A549 treated with GW870086 at 1 μM for 4 hours (cell line): ENCODE measurements at places on chromosomes 6 and 20. TPM values are rescaled to one million over a fixed set of nuclear protein-coding genes. Genes with fewer than 3 reads are reported as not detected.

Gene TINAG
- not detected in 5 replicates for total RNA-seq

Gene SMAP1
- 14.8 to 19.5 TPM (median 18.2 TPM) in 5 replicates for total RNA-seq

Gene IMPG1
- total RNA-seq, result not detected in 5 replicates

Gene SCGN
- total RNA-seq, result 0.09 to 0.23 TPM (median 0.19 TPM) in 4 of 5 replicates, not detected in the other

Gene SEL1L2
- total RNA-seq, result not detected in 5 replicates

Gene PPP1R14C
- 1.5 to 1.9 TPM (median 1.6 TPM) in 5 replicates for total RNA-seq

Gene FANCE
- total RNA-seq, result 2.6 to 3.8 TPM (median 3.2 TPM) in 5 replicates

Gene SOX12
- 18.8 to 25.4 TPM (median 23.4 TPM) in 5 replicates for total RNA-seq

Gene IL20RA
- total RNA-seq, result 0.03 to 0.06 TPM in 2 of 5 replicates, not detected in the others

Gene ZBTB46
- total RNA-seq, result 0.66 to 0.86 TPM (median 0.78 TPM) in 5 replicates

Gene PLCB1
- total RNA-seq, result 0.30 to 0.89 TPM (median 0.58 TPM) in 5 replicates
